Stimulated activated CD8-positive, alpha-beta memory T cell treated with anti-CD3 and anti-CD28 coated beads, Interleukin-15, amount 100 ng/mL, for 48 hours (primary cell): ENCODE measurements at places on chromosomes 2 and 18.

GRCh38 chr2:70959851-70960832 lies 18.3 kb upstream of the ANKRD53 start:
- DNase-seq: no peak

DNA sequence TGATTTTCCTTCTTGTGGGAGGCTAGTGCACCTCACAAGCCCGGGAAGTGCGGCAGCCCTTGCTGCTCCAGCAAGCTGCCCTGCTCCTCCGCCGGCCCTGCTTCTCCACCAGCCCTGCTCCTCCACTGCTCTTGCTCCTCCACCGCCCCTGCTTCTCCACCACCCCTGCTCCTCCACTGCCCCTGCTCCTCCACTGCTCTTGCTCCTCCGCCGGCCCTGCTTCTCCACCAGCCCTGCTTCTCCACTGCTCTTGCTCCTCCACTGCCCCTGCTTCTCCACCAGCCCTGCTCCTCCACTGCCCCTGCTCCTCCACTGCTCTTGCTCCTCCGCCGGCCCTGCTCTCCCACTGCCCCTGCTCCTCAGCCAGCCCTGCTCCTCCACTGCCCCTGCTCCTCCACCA lies 95.6 kb downstream of the NDUFA10 start:
- DNase-seq: no peak

- no peak for DNase-seq
Observed at GRCh38 chr2:205892665-205893259, 193.2 kb downstream of the INO80D start.

DNA sequence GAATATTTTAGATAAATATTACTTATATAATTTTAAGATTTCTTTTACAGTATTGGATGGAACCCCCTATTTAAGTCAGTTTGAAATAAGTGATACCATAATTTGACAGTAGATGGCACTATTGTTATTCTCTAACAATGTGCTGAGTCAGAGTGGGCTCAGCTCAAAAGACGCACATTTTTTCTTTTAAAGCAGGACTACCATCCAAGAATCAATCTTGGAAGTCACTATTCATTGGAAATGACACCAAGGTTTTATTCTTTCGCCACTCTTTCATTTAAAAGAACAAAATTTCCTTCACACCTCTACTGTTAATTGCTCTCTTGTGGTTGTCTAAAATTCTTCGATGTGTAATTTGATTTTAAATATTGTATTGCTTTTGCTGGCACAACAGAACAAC lies 32.6 kb upstream of the SPAG16 start:
- DNase-seq: no peak

DNA sequence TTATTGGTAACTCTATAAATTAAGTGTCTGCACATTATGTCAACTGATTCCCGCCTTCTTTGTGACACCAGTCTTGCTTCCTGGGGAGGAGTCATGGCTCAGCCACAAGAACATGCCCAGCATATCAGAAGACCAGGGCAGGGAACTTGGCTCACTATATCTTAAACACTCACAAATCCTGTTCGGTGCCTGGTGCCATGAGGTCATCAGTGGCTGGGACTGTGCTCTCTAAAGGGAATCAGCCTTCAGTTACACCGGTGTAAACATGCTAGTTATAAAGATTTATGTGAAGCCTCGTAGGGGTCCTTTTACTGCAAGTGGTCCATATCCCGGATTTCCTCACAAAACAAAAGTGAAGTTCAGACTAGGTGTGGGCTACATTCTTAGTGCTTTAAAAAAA lies 73.1 kb upstream of the ZNF521 start:
- DNase-seq: no peak

DNA sequence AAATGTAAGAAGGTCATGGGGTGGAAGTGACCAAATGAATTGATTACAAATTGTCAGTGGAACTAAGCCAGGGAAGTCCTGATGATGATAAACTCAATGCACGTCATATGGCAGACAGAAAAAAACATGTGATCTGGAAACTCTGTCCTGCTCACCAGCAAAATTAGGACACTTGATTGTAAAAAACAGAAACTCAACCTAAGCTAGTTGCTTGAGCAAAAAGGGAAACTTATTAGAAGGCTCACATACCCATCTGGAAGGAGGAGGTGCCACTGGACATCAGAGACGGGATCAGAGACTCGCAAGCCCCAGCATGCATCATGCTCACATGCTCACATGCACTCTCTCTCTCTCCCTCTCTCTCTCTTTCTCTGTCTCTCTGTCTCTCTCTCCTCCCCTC lies 96.8 kb downstream of the SP3 start:
- DNase-seq: no peak

GRCh38 chr2:197011801-197012641 lies 85.5 kb upstream of the PGAP1 start:
- no peak for DNase-seq

- DNase-seq: no peak
Observed at GRCh38 chr2:166394245-166394644, 18.5 kb upstream of the SCN9A start.

- no peak for DNase-seq
Observed at GRCh38 chr18:34929336-34929780, 111.9 kb upstream of the MAPRE2 start.

- DNase-seq: no peak
Observed at GRCh38 chr18:49490246-49490762, 3.3 kb upstream of the C18orf32 start.

- DNase-seq: no peak
Observed at GRCh38 chr18:47790036-47790435, 140.4 kb downstream of the SMAD2 start.

DNA sequence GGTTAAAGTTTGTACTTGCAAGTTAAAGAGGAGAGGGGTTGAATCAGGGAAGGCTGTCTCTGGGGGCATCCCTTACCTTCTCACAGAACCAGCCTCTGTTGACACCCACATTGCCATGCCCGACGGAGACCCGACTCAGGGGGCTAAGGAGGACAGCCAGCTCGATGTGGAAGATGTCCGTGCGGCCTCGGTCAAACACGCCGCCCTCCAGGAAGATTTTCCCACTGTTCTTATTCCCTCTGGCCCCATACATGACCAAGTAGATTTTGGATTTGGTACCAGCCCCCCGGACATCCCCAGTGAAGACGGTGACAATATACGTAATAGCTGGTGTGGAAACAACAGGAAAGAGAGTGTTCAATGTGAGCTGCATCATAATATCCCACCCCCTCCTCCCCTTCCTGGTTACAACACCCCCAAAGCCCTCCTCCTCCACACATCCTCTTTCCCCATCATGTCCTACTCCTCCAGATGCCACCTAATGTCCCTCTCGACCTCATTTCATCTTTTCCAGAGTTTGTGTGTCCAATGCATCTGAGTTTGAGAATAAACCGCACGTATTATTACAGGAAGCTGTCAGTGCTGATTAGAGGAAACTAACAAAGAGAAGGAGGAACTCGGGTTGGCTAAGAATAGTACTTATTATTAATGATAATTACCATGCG lies 55.7 kb downstream of the LOXHD1 start:
- DNase-seq: no peak

- no peak for DNase-seq
Observed at GRCh38 chr2:177952151-177952550, 120.4 kb downstream of the PDE11A start.

DNA sequence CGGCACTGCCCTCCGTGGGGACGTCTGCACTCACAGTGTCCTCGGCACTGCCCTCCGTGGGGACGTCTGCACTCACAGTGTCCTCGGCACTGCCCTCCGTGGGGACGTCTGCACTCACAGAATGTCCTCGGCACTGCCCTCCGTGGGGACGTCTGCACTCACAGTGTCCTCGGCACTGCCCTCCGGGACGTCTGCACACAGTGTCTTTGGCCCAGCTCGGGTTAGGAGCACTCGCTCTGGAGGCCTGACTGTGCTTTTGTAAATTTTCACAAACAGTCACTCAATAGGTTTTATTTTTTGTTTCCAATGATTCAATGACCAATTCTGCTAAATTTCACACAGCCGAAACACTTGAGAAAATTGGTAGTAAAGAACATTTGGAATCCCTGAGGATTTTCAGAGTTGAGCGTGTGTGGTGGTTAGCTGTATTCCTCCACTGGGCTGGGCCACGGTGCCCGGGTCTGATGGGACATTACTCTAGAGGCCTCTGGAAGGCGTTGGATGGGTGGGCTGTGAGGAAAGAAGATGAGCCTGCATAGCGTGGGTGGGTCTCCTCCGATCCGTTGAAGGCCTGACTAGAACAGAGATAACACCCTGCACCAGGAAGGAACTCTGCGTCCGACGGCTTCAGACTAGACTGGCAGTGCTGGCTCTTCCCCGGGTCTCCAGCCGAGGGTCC lies 134.8 kb downstream of the RTP5 start:
- DNase-seq: no peak

DNA sequence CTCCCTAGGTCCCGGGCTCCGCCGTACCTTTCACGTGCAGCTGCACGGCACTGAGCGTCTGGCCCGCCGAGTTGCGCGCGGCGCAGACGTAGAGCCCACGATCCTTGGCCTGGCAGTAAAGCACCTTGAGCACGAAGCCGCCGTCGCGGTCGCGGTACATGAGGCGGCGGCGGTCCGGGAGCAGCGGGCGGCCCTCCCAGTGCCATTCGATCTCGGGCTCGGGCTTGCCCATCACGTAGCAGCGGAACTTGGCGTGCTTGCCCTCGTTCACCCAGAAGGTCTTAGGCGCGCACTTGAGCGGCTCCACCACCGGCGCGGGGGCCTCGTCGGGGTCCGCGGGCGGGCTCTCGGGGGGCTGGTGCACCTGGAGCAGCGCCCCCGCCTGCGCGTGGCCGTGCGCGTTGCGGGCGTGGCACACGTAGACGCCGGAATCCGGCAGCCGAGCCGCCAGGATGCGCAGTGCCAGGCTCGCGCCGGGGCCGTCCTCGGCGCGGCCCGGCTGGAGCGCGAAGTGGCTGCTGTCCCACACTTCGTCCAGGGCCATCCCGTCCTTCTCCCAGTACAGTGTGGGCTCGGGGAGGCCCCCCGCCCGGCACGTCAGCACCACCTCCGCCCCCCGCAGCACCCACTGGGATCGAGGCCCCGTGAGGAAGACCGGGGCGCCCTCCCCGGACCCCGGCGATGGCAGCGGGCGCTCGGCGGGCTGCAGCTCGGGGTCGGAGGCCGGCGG lies 980 bp downstream of the OBSL1 start:
- no peak for DNase-seq

DNA sequence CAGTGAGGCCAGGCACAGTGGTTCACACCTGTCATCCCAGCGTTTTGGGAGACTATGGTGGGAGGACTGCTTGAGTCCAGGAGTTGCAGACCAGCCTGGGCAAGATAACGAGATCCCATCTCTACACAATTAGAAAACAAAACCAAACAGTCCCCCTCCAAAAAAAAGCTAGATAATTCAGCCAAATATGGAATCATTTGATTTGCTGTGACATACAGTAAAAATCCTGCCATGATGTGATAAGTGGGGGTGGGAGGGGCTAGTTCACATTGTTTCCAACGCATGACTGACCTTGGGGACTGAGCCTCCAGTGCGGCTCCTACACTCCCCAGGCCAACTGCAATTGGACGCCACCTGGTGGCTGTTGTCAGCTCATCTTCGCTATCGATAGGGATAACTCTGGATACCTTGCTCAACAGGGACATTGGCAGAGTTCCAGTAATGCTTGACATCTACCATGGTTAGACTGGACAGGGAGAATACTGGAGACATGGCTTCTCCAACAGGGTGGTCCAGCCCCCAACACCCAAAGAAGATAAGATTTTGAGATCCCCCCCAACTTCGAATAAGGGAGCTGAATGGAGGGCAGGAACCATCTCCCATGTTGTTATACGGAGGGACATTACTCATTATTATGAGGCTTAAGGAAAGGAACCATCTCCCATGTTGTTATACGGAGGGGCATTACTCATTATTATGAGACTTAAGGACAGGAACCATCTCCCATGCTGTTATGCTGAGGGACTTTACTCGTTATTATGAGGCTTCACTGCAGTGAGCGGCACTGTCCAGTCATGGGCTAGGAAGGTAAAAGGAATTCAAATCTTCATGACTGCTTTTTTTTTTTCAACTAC lies 135.9 kb downstream of the TGIF1 start:
- peak; percentile 54 for DNase-seq
